Kidney capillary endothelial cell (primary cell): ENCODE measurements at places on chromosomes 12 and 14.

DNA sequence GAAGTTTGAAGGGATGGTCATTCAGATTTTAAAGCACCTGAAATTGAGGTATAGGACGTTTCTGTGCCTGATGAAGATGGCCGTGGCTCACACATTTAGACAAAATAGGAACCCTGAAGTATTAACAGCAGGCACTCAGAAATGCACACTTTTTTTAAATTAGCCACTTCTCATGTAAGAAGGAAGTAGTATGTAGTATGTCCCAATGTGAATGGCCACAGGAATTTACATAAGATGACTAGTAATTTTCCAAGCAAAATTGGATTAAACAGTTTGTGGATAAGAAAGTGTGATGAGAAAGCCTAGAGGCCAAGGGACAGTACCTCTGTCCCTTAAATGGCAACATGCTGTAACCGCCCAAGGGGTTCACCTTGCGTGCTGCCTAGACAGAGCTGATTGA is 1.8 kb upstream of the MIS18BP1 start:
- no peak for DNase-seq

DNA sequence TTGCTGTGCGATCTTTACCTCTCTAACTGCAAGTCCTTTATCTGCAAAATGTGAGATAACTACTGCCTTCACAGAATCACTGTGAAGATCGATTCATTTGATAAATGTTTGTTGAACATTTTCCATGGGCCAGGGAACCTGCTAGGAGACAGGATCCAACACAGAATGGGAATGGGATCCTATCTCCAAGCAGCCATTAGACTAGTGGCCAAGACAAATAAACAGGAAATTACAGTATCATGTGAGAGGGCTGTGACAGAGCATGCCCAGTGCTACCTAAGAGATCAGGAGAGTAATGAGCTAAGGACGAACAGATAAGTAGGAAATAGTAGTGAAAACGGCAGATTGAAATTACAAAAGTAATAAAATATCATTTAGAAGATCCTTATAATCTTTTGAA is 105.7 kb downstream of the GRIN2B start:
- DNase-seq, result no peak

- no peak for DNase-seq
Observed at GRCh38 chr14:73386342-73386741, 72.0 kb downstream of the NUMB start.

DNA sequence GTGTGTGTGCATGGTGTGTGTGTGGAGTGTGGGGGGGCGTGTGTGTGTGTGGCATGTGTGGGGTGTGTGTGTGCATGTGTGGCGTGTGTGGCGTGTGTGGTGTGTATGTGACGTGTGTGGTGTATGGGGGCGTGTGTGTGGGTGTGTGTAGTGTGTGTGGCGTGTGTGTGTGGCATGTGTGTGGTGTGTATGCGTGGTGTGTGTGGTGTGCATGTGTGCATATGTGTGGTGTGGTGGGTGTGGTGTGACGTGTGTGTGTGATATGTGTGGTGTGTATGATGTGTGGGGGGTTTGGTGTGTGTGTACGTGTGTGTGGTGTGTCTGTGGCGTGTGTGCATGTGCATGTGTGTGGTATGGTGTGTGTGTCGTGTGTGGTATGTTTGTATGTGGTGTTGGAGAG is 24.1 kb upstream of the CMKLR1 start:
- DNase-seq, result no peak

GRCh38 chr14:69594846-69595245 is 16.6 kb upstream of the SUSD6 start:
- DNase-seq, result no peak

DNA sequence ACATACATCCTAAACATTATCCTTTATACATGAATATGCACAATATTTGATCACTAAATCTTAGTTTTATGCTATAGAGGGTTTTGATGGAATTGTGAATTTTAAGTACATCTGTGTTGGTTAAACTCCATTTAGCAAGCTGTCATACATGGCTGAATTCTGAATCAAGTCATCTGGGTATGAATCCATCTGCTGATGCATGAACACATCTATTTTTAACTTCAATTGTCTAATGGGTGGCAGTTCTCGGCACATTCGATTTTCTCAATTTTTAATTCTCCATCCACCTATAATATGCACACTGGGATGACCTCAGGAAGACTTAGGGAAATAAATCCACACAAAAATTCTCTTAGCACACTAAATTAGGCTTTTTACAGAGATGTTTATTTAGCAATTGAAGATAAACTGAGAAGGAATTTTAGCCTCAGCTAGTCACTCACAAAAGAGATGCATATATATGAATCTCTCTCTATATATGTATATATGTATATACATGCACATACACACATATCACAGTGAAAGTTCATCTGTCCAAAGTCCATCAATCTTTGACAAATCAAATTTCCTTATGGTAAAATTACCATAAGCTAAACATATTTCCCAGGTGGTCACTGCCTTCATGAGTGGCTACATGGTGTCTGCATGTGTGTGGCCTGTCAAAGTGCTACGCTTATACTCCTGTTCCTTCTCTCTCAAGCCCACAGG is 44.5 kb upstream of the VPS33A start:
- DNase-seq, result no peak

DNA sequence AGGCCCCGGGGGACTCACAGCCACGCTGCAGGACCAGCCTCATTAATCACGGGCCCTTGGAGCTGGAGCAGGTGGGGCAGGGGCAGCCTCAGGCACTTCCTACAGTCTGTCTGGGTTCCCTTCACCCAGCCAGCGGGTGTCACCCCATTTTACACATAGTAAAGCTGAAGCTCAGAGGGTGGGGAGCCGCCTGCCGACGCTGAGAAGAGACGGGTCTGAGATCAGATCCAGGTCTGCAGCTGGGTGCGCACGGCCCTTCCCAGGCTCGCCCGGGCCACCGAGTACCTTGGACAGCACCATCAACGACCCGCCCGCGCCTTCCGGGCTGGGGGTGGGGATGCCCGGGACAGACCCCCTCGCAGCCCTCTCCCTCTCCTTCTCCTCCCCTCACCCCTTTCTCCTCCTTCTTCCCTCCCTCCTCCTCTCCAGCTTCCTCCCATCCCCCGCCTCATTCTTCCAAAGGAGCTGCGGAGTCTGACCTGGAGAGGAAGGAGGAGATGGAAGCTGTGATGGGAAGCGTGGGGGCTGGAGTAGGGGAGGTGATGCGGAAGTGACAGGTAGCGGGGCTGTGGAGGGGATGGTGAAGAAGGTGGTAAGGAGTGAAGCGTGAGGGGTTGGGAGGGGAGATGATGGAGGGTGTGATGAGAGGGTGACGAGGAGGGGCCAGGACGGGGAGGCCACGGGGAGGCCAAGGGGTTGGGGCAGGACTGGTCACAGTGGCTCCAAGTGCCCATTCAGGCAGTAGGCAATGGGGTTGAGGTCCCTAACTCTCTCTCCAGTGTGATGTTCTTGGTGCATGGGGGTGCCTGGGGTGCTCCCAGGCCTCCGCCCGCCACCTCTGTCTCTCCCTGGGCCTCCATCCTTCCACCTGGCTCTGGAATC is 8.8 kb downstream of the DTX1 start:
- no peak for DNase-seq

- DNase-seq, result no peak
Observed at GRCh38 chr12:110921262-110921661, 883 bp upstream of the MYL2 start.

GRCh38 chr14:94341656-94342333 is 18.7 kb upstream of the SERPINA6 start:
- DNase-seq, result no peak

DNA sequence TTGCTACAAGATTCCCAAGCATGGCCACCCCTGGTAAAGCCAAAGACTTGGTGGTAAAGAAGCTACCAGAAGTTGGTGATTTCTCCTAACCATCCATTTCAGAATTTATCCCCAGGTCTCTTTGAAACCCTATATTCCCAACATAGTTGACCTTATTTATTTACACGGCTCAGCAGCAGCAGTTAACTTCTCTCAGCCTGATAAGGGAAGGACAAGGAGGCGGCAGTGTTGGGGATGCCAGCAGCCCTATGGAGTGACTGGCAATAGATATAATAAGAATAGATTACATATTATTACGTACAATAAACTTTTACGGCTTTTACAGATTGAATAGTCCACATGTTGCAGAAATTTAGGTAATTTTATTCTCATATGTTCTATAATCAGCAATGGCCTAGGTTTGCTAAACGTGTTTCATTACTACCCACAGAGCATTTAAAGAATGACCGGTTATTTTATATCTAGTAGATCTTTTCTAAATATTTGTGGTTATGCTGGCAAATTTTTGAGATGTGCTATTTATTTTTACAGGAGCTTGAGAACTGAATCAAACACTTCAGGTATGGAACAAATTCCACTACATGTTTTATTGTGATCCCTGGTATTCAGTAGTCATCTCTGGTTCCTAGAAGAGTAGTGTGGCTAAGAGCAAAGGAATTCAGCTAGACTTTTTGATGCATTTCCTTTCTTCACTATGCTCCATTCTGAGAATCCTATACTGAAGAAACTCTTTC is 19.8 kb upstream of the PALS1 start:
- DNase-seq, result peak; percentile 10

DNA sequence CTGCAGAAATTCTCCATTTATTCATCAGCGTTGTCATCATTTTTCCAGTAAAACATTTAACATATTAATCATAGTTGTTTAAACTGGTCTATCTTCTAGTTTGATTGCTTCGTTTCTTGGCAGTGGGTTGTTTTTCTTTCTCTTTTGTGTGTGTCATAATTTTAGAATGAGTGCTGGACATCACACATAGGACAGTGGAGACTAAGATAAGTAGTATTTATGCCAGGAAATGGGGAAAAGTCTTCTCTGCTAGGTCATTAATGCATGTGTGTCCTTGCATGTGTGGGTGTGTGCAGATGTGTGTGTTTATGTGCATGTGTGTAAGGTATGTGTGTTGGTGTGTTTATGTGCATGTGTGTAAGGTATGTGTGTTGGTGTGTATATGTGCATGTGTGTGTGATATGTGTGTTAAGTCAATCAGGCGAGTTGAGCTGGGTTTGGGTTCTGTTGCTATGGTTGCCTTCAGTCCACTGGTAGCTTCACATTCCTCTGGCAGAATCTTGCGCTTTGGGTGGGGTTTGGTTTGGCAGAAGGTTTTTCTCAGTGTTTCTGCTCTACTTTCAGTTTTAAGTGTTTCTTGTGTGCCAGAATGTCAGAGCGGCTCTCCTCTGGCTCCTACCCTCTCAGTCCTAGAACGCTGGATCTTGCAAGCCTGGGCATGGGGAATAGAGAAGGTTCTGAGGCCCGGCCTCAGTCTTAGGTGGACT is 7.8 kb upstream of the ADGRD1 start:
- no peak for DNase-seq

DNA sequence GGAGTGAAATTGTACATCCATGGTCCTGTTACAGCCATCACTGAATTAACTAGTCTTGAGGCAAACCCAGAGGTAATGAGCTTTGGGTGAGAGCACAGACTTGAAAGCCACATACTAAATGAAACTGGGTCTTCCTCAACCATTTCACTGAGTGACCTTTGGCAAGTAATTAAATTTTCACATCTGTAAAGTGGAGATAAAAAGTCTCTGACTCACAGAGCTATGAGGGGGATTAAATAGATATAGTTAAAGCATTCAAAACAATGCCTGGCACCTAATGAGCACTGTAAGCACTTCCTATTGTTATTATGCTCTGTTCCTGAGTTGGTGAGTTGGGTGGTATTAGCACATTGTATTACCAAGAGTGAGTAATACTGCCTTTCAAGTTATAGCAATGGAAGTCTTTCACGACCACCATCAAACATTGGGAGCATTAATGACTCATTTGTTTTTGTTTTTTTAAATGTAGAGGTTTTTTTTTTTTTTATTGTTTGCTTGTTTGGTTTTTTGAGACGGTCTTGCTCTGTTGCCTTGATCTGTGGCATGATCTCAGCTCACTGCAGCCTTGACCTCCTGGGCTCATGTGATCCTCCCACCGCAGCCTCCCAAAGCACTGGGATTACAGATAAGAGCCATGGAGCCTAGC is 12.5 kb upstream of the STRN3 start:
- peak; percentile 91 for DNase-seq

DNA sequence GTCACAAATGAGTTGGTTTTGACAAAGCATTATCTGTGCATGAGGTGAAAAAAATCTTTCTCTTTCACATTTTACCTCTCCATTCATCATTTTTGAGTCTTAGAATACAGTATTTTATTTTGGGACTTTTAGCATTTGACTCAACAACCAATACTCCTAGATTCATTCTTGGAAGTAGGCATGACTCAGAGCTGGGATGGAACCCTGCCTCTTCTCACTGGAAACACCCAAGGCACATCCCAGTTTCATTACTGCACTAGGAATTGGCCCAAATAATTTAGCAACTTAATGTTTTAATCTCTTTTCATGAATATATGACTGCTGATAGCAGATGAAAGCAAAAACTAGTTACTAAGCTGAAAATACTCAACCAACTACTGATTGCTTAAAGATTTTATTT is 3.3 kb upstream of the PDZRN4 start:
- DNase-seq, result no peak

- no peak for DNase-seq
Observed at GRCh38 chr14:66238969-66239368, 247.2 kb upstream of the CCDC196 start.

DNA sequence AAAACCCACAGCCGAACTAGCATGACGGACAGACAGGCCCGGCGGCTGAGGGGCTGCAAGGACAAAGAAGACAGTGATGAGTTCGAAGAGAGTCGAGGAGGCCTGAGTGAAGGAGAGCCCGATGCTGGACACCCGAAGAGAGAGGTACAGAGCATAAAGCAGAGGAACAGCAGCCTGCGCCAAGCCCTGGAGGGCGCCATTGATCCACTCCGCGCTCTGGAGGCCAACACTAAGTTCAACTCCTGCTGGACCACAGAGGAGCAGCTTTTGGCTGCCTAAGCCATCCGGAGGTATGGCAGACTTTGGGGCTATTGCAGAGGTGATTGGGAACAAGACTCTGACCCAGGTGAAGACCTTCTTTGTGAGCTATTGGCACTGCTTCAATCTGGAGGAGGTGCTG is 7.8 kb upstream of the PLXNC1 start:
- DNase-seq, result no peak

GRCh38 chr14:56952766-56953473 is 142.6 kb upstream of the OTX2 start:
- no peak for DNase-seq

DNA sequence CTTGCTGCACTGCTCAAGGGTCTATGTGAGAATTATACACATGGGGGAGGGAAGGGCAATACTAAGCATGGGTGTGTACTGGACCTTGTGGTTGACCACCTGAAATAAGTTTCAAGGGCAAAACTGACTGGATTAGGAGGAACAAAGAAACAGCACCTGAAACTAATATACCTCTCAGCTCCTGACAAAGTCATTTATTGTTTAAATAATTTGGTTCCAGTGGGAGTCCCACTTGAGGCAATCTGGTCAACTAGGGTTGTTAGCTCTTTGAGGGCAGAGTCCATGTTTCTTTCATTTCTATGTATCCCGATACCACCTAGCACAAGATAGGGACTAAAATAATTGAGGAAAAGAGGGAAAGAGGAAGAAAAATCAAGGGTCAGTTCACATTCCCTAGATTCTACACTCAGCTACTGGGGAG is 45.5 kb downstream of the STXBP6 start:
- no peak for DNase-seq
